NCI-H446 (cell line): ENCODE measurements at places on chromosomes 4 and X.

GRCh38 chr4:3257103-3257555 lies 8.2 kb downstream of the MSANTD1 start:
- DNase-seq, result no peak

- no peak for DNase-seq
Measured at GRCh38 chr4:41475402-41475801, 62.6 kb upstream of the LIMCH1 start.

DNA sequence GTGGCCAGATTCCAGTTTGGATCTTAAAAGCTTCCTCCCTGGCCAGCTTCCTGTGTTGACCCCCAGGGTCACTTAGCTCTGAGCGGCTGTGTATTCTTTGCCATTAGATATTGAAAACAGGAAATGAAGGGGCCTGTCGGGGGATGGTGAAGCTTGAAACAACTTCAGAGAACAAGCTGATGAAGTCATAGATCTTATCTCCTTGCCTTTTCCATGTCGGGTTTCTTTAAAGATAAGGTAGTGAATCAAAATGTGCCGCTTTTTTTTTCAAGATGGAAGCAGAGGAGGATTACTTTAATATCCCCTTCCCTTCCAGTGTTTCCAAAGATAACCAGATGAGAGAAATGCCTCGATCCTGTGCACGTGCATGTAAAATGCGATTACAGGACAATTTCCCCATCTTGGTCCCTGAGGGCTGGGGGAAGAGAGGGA lies 508.5 kb downstream of the MID1IP1 start:
- DNase-seq, result no peak

DNA sequence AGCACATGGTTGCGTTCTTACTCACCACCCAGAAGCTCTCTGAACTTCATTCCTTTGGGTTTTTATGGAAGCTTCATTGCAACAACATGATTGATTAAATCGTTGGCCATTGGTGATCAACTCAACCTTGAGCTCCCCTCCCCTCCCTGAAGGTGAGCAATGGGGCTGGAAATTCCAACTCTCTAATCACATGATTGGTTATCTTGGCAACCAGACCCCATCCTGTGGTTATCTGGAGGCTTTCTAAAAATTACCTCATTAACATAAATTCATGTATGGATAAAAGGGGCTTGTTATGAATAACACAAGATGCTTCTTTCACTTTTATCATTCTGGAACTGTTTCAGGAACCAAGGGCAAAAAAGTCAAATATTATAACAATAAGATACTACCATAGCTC lies 34.6 kb upstream of the NMU start:
- no peak for DNase-seq

GRCh38 chr4:137367620-137368019 lies 164.7 kb downstream of the PCDH18 start:
- DNase-seq, result no peak

DNA sequence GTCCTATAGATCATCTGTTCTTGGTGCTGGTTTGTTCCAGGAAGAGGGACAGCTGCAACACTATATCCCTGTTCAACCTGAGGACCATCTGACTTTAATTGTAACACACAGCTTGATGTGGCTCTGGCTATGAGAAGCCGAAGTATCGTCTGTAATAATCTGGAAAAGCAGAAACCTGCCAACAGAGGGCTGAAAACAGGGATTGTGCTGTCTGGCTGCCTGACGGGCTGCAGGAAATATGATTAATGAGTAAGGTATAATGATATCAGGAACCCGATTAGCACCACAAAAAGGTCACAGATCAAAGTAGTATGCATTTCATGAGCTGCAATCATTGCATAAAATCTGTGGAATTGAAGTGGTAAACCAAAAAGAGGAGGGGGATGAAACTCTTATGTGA lies 170.4 kb upstream of the MAB21L2 start:
- peak; percentile 43 for DNase-seq

- DNase-seq, result no peak
Measured at GRCh38 chrX:2264179-2265030, 236.4 kb downstream of the DHRSX start.
